Aorta (tissue), 5 donors: ENCODE measurements at places on chromosomes 6 and 20. TPM values are rescaled to one million over a fixed set of nuclear protein-coding genes. Genes with fewer than 3 reads are reported as not detected.

Gene VTA1
- total RNA-seq = 26.7 TPM

DNA sequence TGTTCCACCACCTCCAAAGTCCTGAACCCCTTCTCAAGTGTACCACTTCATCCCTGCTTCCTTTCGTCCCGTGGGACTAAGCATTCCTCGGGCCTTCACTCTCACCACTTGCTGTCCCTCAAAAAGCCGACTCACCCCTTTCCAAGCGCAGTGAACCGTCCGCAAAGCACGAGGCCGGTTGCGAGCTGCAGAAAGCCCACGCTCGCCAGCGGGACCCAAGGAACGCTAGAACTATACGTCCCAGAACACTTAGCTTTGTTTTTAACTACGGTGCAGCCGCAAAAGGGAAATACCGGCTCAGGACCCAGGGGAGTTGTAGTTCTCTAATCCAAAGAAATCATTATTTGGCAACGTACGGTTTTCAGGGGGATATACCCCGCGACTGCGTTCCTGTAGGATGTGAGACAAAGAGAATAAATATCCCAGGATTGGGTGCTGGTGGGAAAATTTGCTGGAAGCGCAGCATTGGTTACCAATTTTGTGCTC, 416 bp upstream of the POLR1H start:
- DNase-seq = peak; percentile 64

- DNase-seq = no peak
These were observed 80.6 kb downstream of the PHF3 start for GRCh38 chr6:63716169-63716568.

GRCh38 chr6:40892223-40892622, 146.8 kb downstream of the UNC5CL start:
- no peak for DNase-seq

DNA sequence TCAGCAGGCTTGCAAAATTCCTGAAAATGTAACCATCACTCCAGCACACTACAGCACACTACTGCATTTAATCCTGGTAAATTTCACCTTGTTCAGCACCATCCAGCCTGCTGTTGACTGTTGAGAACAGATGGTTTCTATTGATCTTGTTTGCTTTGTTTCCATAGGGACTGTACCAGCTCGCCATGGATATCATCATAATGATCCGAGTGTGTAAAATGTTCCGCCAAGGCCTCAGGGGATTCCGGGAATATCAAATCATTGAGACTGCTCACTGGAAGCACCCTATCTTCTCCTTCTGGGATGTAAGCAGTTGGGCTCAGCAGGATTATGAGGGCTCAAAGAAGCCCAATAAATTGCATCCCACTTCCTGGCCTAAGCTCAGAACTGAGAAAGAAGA, 4.1 kb downstream of the CNBD2 start:
- DNase-seq = no peak

DNA sequence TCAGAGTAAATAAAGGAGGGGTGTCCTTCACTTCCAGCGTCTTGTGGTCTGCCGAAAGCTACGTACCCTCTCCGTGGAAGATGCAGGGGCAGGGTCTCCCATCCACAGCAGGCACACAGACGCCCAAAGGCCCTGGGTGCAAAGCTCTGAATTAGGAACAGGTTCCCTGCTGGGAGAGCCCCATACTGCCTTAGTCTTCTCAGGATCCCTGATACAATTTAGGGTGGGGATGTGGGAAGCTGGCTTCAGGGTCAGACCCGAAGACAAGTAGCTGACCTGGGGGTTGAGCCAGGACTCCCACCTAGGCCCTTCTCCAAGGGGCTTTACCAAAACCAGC, 74.1 kb downstream of the TTLL2 start:
- DNase-seq = no peak

Gene RIMS4
- total RNA-seq = 2.8 TPM

Gene TRIM27
- 56.0 TPM for total RNA-seq

GRCh38 chr6:53831081-53831869, 36.5 kb downstream of the LRRC1 start:
- no peak for DNase-seq

Gene PNLDC1
- not detected for total RNA-seq

DNA sequence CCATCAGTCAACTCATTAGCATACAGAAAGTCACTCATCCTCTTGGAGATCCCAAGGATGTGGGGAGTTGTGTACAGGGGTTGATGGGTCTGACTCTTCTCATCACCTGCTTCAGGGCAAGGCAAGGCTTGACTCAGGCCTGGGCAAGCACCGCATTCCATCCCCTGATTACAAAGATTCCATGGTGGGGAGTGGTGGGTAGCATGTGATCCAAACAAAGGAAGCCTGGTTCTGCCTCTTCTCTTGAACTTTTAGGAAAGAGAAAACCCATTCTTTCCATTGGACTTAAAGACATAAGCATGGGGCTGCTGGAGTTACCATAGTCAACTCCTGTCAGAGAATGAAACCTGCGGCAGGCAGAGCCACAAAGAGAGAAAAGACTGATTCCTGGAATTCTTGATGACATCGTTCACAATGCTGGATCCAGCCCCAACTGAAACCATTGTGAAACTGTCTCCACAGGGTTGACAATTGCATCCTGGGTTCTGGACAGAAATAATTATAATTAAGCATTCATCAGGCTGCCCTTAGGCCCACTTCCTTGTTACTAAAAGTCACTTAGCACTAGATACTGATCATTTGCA, 235.8 kb upstream of the KCNG1 start:
- DNase-seq = no peak

DNA sequence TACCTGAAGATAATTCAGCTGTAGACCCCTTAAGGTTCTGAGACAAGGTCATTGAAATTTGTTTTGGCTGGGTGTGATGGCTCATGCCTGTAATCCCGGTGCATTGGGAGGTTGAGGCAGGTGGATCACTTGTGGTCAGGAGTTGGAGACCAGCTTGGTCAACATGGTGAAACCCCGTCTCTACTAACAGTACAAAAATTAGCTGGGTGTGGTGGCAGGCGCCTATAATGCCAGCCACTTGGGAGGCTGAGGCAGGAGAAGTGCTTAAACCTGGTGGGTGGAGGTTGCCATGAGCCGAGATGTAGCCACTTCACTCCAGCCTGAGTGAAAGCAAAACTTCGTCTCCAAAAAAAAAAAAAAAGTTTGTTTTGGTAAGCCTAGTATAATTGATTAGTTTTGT, 11.0 kb downstream of the SRSF3 start:
- no peak for DNase-seq

Gene DTD1
- total RNA-seq = 20.0 TPM

GRCh38 chr6:139600343-139600742, 225.9 kb upstream of the CITED2 start:
- no peak for DNase-seq

GRCh38 chr6:122563364-122564052, 46.7 kb upstream of the PKIB start:
- DNase-seq = no peak

DNA sequence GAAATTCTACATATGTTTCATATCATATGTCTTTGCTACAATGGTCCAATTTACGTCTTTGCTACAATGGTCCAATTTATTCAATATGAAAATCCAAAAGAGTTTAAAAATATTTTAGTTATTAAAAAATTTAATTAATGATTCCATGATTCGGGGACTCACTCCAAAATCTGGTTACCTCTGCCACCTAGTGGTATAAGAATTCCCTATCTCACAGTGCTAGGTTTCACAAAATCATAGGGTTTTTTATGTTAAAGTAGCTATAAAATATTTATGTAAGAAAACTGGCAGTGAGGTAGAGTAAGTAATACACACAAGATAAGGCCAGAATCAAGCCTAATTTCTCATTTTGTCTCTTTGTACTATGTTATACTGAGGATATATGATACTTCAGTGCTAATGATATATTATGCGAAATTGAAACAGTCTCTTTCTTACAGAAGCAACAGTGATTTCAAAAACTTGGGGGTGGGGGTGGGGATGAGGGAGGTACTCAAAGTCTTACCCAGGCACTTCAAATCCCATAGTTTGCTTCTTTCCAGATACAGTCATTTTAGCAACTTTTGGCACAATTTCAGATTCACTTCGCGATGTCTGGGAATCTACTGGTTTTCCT, 52.3 kb downstream of the HBS1L start:
- DNase-seq = no peak

- peak; percentile 91 for DNase-seq
These were observed 82.9 kb upstream of the FOXP4 start for GRCh38 chr6:41463062-41463930.

Gene ADTRP
- total RNA-seq = 1.2 TPM

Gene FABP7
- not detected for total RNA-seq

DNA sequence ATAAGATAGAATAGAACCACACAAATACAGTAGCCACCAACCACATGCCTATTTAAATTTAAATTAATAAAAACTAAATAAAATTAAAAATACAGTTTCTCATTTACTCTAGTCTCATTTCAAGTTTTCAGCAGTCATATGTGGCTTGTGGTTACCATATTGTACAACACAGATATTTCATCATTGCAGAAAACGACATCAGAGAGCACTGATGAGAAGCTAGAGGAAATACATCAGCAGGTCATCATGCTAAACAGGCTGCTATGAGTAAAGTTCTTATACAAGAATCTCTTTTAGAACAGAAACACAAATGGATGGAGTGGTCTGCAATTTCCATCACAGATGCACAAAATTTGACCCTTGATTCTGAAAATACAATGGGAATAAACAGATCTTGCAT, 36.6 kb downstream of the TBC1D32 start:
- no peak for DNase-seq

DNA sequence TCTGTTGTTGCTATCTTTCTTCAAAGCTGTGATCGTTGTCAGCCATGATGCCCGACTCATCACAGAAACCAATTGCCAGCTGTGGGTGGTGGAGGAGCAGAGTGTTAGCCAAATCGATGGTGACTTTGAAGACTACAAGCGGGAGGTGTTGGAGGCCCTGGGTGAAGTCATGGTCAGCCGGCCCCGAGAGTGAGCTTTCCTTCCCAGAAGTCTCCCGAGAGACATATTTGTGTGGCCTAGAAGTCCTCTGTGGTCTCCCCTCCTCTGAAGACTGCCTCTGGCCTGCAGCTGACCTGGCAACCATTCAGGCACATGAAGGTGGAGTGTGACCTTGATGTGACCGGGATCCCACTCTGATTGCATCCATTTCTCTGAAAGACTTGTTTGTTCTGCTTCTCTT, 19.3 kb downstream of the ABCF1 start:
- DNase-seq = no peak

GRCh38 chr6:32933661-32934085, 7.2 kb downstream of the HLA-DMB start:
- DNase-seq = peak; percentile 83

GRCh38 chr6:7542065-7542873, 798 bp downstream of the DSP start:
- DNase-seq = no peak

- DNase-seq = no peak
These were observed 28.1 kb downstream of the NCOA7 start for GRCh38 chr6:125818772-125819260.

DNA sequence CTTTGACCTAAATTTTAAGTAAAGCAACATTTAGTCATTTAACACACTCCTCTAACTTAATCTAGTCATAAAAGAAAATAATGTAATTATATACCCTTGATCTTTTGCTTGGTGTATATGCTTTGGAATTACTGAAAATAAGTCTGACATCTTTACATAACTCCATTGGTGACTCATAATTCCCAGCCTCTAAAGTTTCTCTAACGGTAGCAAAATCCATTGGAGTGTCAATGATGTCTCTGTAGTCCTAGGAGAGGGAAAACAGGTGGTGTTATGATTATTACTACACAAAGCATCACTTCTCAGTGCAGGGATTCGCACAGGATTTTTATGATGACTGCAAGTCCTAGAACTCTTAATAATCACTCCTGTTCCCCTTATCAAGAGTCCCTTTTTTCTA, 80.2 kb downstream of the IRAK1BP1 start:
- DNase-seq = no peak

Gene KCNK5
- total RNA-seq = 1.2 TPM

GRCh38 chr6:50992704-50993625, 174.3 kb downstream of the TFAP2B start:
- no peak for DNase-seq

Gene TSHZ2
- total RNA-seq = 95.4 TPM

Gene BTN1A1
- not detected for total RNA-seq

Gene DDR1
- total RNA-seq = 29.5 TPM

DNA sequence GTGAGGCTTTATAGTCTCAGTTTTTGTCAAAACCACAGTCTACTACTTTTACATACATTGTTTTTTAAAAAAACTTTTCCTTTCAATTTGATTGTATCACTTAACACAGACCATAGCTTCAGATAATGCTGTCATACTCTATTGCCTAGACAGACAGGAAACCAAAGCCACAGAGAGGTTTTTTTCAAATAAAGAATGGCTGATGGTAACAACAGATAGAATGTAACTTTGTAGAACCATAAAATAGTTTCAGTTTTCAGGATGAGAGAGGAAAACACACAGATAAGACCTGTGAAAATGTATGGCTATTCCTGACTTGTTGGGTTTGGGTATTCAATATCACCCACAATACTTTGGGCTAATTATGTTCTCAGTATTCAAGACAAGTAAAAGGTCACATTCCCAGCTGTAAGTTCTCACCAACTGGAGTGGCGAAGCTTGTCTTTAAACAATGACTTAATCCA, 94.0 kb downstream of the ADGRG6 start:
- no peak for DNase-seq

DNA sequence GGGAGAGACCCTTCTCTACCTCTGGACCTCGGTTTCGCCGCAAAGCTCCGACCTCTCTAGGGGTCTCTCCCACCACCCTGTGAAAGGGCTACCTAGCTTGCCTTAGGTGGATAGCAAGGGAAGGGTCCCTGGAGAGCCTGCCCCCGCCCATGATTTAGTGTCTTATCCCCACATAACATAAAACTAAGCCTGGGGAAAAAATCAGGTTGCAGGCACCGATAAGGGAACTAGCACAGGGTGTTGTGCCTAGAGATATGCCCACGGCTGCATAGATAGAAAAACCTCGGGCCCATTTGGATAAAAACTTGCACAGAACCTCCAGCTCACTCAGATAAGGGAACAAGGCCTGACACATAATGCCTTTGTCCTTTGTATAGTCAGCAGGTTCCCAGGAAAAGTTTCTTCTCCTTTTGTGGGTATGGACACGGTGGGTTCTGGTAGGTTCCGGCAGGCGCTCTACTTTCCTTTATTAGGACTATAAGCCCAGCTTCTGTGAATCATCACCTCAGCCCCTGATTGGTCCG, 846 bp downstream of the ZSCAN31 start:
- no peak for DNase-seq

DNA sequence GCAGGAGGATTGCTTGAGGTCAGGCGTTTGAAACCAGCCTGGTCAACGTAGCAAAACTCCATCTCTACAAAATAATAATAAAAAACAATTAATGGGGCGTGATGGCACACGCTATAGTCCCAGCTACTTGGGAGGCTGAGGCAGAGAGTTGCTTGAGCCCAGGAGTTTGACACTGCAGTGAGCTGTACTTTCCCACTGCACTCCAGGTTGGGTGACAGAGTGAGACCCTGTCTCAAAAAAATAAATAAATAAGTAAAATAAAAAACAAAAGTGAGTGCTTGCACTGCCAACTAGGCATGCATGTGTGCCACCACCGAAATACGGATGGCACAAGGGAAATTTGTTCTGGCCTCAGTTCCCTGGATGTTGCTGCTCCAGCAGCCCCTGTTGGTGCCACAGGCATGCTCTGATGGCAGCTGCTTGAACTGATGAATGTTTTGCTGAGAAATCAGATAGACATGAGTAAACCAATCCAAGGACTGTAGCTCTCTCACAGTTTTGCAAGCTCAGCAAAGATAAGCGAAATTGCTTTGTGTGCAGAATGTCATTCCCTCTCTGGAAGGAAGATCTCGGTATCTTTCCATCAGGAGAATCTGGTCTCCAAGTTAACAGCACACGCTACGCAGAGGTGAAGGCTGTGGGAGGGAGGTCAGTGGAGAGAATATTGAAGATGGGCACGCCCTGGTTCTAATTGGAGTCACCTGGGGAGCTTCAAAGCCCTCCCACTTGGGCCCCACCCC, 188.0 kb upstream of the SLC24A3 start:
- DNase-seq = no peak
